ENCODE measurements at places on chromosomes 6 and 20.

DNA sequence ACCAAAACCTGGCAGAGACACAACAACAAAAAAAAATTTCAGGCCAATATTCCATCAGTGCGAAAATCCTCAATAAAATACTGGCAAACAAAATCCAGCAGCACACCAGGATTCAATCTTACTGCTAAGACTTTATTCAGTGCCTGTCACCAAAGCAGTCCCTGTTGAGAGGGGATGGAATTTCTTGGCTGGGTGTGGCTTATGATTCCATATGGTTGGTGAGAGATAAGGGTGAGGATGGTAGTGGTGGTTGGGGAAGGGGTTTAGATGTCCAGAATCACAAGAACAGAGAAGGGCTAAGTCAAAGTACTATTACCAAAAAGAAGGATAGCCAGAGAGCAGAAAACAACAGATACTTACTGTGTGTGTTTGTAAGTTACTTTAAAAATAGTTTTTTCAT lies 152.8 kb upstream of the SLC35B3 start:
- DNase-seq: no peak

- no peak for DNase-seq
Measured at GRCh38 chr6:56764081-56764566, 121.4 kb upstream of the DST start.

DNA sequence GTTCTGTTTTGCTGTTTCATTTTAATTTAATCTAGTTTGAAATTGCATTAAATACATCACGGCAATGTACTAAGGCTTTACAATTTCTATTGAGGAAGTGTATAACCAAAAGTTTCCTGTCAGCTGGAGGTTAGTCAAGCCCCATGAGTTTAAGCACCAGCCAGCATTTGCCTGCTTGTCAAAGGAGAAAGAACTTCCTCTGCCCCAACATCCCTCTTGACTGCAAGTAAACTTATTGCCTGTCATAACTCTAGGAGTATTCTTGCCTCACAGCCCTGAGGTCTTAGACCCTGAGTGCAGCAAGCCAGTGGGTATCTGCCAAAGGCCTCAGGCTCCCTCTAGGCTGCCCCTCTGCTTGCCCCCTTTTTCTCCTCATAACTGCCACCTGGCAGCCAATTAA lies 106.7 kb upstream of the INSM1 start:
- no peak for DNase-seq

DNA sequence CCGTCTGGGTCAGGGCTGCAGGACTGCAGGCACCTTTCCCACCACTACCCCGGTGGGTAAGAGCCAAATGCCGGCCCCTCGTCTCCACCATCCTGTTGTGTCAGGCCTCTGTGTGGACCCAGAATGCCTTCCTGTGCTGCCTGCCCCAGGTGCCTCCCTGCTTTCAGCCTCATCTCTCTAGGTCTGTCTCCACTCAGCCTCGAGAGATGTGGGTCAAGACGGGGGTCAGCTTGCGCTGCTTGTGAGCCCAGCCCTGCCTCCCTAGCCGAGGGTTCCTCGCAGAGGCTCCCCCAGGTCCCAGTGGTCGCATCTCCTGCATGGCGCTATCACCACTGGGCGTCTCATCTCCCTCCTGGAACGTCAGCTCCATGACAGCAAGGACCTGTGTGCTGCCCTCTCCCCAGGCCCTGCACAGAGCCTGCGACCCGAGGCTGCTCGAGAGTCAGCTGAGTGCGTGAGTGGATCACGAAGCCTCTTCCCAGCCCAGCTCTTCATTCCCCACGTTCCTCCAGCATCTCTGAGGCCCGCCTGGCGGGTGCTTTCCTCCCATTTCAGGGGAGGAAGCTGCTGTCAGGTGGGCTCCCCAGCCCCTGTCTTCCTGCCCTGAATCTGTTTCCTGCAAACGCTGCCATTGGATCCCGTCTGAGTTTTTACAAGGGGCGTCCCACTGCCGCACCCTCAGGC lies 38.7 kb upstream of the ZBP1 start:
- DNase-seq: no peak

- no peak for DNase-seq
Measured at GRCh38 chr6:25418454-25419052, 139.4 kb downstream of the CARMIL1 start.

GRCh38 chr20:62643521-62644043 lies 1.3 kb downstream of the SLCO4A1 start:
- no peak for DNase-seq
